ENCODE measurements at places on chromosomes 2 and 18. TPM values are rescaled to one million over a fixed set of nuclear protein-coding genes. Genes with fewer than 3 reads are reported as not detected.

ADGRF3 gene
- 2.6 TPM for total RNA-seq

MYO3B gene
- not detected for total RNA-seq

- no peak for DNase-seq
These were observed 447.6 kb upstream of the POU3F3 start for GRCh38 chr2:104406261-104406726.

DNA sequence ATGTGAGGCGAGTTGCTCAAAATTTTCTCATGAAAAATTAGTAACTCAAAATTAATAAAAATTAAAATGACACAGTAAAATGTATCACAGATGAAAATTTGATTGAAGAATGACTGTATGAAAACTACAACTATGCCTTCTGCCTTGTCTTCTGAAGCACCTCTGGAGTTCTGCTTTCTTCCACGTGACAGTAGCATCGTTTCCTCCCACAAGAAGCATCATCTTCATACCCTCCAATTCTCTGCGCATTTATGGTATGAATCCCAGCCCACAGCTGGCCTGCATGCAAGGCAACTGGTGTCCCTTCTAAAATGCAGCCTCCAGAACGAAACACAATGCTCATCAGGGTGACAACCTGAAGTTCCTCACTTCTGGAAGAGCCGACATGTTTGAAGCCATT lies 189.9 kb downstream of the MYO1B start:
- no peak for DNase-seq

FTCDNL1 gene
- 3.4 TPM for total RNA-seq

TFCP2L1 gene
- total RNA-seq = 0.24 TPM

DNA sequence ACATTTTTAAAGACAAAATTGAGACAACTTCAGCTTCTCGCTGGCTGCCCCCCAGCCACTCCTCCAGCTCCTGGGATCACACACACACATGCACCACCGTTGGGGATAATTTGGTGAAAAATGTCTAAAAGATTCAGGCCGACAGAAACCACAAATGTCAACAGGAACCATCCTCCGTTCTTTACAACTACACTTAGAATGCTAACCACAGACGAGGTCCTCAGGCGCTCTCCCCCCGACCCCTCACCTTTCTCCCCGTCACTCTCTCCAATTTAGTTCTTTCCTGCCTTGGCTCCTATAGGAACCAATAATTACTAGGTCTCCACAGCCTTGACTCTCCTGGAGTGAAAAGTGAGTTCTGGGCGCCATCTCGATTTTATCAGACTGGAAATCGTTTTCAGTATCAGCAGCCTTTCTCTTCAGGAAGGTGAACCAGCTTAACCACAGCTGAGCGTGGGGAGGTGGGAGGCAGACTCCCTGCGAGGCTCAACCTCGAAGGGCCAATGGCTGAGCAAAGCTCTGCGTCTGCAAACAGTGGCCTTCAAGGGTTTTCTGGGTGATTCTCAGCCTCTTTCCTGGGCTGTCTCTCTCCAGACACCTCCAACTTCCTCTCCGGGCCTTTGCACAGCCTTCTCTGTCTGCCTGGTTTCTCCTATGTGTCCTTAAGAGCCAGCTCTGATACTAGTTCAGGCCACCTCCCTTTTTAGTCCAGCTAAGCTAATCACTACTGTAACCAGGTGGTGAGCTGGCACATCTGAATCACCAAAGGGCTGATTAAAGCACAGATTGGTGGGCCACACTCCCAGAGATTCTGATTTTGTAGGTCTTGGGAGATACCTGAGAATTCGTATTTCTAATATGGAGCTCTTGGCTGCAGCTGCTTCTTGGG lies 115.7 kb upstream of the COPS8 start:
- peak; percentile 49 for DNase-seq

Measured in naive thymus-derived CD4-positive, alpha-beta T cell (primary cell).